ENCODE measurements at places on chromosomes 7 and 10.

DNA sequence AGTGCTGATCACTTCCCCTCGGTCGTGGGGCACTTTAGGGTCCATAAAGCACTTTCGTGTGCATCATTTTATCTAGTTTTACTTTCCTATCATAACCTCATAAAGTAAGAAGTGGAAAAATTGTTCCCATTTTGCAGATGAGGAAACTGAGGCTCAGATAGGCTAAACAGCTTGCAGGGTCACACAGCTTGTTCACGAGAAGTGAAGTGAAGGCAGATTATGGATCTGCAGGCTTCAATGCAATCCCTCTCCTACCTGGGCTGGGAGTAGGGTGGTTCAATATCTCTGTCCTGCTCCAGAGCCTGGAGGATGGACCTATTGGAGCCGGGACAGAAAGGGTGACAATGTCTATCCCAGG is 10.8 kb upstream of the ZNF467 start:
- no peak for DNase-seq

GRCh38 chr10:44366941-44367630 is 17.8 kb downstream of the CXCL12 start:
- no peak for DNase-seq

GRCh38 chr7:3092468-3092867 is 48.8 kb upstream of the CARD11 start:
- DNase-seq = peak; percentile 88

- DNase-seq = no peak
These were observed 242.1 kb upstream of the SP4 start for GRCh38 chr7:21185653-21186265.

- DNase-seq = peak; percentile 65
These were observed 51.1 kb upstream of the IL6 start for GRCh38 chr7:22675917-22676343.

DNA sequence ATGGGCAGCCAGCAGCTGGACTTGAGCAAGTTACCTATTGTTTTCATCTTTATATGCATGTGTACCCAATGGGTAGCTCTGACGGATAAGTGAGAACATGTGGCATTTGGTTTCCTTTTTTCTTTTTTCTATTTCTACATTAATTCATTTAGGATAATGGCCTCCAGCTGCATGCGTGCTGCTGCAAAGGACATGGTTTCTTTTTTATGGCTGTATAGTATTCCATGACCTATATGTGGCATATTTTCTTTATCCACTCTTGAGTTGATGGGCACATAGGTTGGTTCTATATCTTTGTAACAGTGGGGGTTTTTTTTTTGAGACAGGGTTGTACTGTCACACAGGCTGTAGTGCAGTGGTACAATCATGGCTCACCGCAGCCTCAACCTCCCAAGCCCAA is 37.4 kb downstream of the ASZ1 start:
- DNase-seq = no peak

- no peak for DNase-seq
These were observed 230.5 kb downstream of the FANK1 start for GRCh38 chr10:126126866-126127265.

GRCh38 chr7:87267239-87267900 is 47.8 kb upstream of the TMEM243 start:
- DNase-seq = no peak

- no peak for DNase-seq
These were observed 91.7 kb downstream of the SLC25A40 start for GRCh38 chr7:87784424-87784823.

DNA sequence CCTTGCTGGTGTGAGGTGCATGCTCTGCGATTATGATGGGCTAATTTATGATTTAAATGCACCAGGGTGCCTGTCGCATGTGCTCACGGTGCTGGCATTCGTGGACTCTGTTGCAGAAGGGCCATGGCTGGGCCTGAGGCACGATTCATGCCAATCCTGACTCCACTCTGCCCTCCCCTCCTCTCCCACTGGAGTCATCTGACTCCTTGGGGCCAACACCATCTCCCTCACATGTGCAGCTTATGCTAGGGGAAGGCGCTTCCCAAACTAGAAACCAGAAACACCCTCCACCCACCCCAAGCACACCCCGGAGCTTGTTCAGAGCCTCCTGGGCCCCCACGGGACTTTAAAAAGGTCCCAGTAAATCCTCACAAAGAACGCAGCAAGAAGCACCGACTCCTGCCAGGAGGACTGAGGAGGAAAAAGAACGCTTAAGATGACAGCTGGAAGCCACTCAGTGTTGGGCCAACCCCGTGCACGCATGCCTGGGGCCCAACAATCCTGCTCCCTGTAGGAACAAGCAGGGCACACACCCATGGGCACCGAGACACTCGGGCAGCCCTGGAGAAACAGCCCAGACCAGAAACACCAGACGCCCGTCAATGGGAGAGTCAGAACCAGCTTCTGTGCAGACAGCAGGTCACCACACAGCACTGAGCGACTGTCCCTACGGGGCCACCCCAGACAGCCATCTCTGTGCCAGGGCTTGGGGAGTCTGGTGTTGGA is 14.1 kb downstream of the BRI3 start:
- no peak for DNase-seq

DNA sequence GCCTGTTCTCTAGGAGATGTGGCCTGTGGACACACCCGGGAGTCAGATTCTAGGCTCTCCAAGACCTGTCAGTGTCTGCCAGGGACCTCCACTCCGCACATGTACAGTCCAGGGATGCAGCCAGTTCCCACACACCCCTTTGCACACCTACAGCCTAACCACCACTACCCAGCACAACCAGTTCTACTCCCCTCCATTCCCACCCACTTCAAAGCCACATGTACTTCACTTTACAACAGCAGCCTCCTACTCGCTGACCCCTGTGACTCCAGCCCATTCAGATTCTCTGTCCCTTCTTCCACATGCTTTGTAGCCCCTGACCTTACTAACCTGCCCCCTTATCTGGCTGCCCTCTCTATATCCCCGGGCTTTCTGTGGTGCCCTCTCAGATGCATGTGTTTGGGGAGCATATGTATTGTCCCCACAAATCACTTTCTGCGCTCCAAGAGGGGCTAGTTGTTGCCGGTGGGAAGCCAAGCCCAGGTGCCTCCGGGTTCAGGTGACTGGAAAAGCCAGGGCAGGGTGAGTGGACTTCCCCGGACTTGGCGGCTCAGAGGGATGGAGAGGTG is 7.2 kb downstream of the LBX1 start:
- DNase-seq = no peak
